ENCODE measurements at places on chromosomes 5 and 9. TPM values are rescaled to one million over a fixed set of nuclear protein-coding genes. Genes with fewer than 3 reads are reported as not detected.

GRCh38 chr9:38358390-38359296 lies 33.9 kb upstream of the ALDH1B1 start:
- no peaks in the 10 kb centered on the region for H3K27me3 ChIP-seq
- peaks cover 4% of the 10 kb centered on the region for H3K4me1 ChIP-seq
- H3K4me3 ChIP-seq, result no peak overlapping the region
- H3K27ac ChIP-seq, result no peak overlapping the region
- no peak for DNase-seq
- no peaks in the 10 kb centered on the region for H3K36me3 ChIP-seq

- H3K4me3 ChIP-seq, result no peak overlapping the region
- H3K4me1 ChIP-seq, result no peaks in the 10 kb centered on the region
- no peak overlapping the region for H3K27ac ChIP-seq
- no peaks in the 10 kb centered on the region for H3K27me3 ChIP-seq
- DNase-seq, result no peak
- H3K36me3 ChIP-seq, result no peaks in the 10 kb centered on the region
These were observed 185.1 kb downstream of the PAX5 start for GRCh38 chr9:36848946-36849345.

- no peaks in the 10 kb centered on the region for H3K27me3 ChIP-seq
- H3K4me3 ChIP-seq, result no peak overlapping the region
- peaks cover 20% of the 10 kb centered on the region for H3K4me1 ChIP-seq
- no peak overlapping the region for H3K27ac ChIP-seq
- DNase-seq, result no peak
- no peaks in the 10 kb centered on the region for H3K36me3 ChIP-seq
These were observed 63.8 kb upstream of the SLC25A51 start for GRCh38 chr9:37967761-37968080.

The FREM1 gene
- total RNA-seq, result not detected

GRCh38 chr5:173743641-173744343 lies 127.3 kb upstream of the BOD1 start:
- DNase-seq, result no peak
- no peaks in the 10 kb centered on the region for H3K27me3 ChIP-seq
- no peak overlapping the region for H3K4me3 ChIP-seq

The CCNO gene
- not detected for total RNA-seq

- H3K4me1 ChIP-seq, result peaks cover 5% of the 10 kb centered on the region
- peak; percentile 65 for DNase-seq
- H3K4me3 ChIP-seq, result no peak overlapping the region
- no peak overlapping the region for H3K27ac ChIP-seq
These were observed 23.0 kb downstream of the FRRS1L start for GRCh38 chr9:109143881-109144562.

DNA sequence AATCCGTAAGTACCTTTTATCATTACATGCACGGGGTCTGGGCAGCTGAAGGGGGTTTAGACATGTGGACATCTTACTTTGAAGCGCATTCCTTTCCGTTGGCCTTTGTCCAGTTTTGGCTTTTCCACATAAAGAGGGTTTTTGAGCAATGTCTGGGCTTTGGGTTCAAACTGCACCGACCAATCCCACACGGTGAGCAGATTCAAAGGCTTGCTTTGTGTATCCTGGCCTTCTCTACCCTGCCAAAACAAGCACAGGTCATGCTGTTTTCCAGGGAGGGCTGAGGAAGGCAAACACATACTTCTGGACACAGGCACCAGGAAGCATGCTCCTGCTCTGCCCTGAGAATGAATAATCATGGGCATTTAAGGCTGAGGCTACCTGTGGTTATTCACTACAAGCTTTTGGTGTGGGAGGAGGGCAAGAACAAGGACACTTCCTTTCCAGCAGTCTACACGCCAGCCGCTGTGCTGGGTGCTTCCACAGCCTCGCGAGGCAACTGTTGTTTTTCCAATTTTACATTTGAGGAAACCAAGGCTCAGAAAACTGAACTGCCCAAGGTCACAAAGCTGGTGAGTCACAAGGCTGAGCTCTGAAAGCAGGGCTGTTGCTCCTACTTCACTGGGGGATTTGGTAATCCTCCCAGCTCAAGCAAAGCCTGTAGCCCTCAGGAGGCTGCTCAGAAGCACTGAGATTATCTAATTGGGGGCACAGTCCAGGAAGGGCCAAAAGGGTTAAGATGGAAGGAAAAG lies 59.8 kb upstream of the GOLPH3 start:
- DNase-seq, result no peak
- H3K27ac ChIP-seq, result peak overlapping the region; percentile 69
- H3K27me3 ChIP-seq, result no peaks in the 10 kb centered on the region
- peaks cover 29% of the 10 kb centered on the region for H3K36me3 ChIP-seq
- no peak overlapping the region for H3K4me3 ChIP-seq

The MROH2B gene
- not detected for total RNA-seq

GRCh38 chr9:133273819-133274218 lies 1.2 kb downstream of the ABO start:
- no peaks in the 10 kb centered on the region for H3K36me3 ChIP-seq
- no peak overlapping the region for H3K27ac ChIP-seq
- peaks cover 44% of the 10 kb centered on the region for H3K27me3 ChIP-seq
- no peak for DNase-seq

- H3K36me3 ChIP-seq, result no peaks in the 10 kb centered on the region
- no peaks in the 10 kb centered on the region for H3K27me3 ChIP-seq
- H3K4me1 ChIP-seq, result no peaks in the 10 kb centered on the region
- DNase-seq, result no peak
These were observed 24.9 kb upstream of the ADRA1B start for GRCh38 chr5:159891371-159891770.

DNA sequence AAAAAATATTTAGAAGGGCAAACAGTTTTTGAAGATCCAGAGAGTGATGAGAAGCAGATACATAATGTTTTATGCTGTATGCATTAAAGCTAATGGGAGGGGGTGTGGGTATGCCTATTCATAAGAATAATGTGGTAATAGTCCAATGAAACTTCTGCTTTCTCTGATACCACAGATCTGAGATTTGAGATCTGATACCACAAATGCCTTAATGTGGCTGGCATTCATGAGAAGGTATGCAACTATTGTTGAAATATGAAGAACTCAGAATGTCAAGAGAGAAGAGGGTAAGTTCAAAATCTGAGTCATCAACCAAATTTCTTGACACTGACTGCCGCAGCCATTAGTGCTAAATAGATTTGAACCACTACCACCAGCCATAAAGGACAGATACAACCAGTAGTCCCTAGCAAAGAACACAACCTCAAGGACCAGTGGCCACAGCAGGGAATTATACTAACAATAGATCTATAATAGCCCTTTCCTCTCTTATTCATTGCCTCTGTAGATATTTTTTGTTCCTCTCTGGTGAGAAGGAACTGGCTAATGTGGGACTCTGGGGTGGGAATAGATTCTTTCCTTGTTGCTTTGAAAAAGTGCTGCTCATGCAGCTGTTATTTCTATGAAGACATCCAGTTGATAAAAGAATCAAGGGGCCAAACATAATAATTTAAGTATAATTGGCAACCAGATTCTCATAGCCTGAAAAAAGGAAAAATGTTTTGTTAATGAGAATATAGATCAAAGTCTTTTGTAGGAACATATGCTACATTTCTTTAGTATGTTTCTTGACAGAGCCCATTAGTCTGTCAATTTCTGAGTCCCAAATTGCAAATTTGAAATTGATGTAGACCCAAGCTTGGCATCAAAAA lies 256.5 kb upstream of the ZNF608 start:
- no peaks in the 10 kb centered on the region for H3K36me3 ChIP-seq
- no peaks in the 10 kb centered on the region for H3K27me3 ChIP-seq
- H3K4me1 ChIP-seq, result no peaks in the 10 kb centered on the region
- no peak for DNase-seq
- H3K27ac ChIP-seq, result no peak overlapping the region

DNA sequence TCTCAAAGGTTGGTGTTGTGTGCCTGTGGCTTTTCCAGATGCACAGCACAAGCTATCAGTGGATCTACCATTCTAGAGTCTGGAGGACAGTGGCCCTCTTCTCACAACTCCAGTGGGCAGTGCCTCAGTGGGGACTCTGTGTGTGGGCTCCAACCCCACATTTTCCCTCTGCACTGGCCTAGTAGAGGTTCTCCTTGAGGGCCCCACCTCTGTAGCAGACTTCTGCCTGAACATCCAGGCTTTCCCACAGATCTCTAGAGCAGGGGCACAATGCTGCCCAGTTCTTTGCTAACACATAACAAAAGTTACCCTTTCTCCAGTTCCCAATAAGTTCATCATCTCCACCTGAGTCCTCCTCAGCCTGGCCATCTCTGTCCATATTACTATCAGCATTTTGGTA lies 102.1 kb upstream of the ANKRD55 start:
- H3K4me3 ChIP-seq, result no peak overlapping the region
- H3K27ac ChIP-seq, result peak overlapping the region; percentile 16
- H3K4me1 ChIP-seq, result peaks cover 16% of the 10 kb centered on the region
- peaks cover 29% of the 10 kb centered on the region for H3K36me3 ChIP-seq
- DNase-seq, result no peak

The IFNA2 gene
- not detected for total RNA-seq

DNA sequence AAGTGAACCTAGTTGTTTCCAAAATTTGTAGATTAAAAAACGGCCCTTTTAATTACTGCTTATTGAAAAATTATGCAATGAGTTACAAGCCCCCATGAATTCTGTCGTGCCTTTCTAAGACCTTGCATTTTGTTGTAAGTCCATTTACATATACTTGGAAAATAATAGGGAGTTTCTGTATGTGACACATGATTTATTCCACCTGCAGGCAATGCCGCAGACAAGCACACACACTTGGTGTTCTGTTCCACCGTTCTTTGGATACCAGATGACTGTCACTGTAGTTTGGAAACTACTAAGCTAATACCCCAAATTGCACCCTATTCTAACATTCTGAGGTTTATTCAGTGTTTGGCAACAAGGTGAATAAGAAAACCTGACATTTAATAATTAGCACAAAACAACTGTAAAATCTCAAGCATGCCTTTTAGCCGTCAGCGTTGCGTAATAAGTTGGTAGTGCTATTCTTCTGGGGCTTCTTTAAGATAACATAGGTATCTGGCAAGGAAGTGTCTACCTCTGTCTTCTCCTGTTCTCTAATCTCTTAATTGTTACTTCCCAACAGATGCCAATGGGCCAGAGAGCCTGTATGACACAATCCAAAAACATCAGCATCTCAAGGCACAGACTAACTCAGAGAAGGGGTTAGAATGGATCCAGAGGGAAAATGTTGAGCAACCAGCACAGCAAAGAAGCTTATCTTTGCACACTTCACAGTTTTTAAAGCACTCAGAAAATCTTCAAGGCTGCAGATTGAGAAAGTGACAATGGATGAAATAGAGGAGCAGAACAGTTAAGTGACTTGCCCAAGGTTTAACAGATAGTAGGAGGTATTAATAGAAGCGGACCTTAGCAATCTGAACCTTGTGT lies 48.2 kb upstream of the DPYSL3 start:
- no peak overlapping the region for H3K4me3 ChIP-seq
- no peaks in the 10 kb centered on the region for H3K36me3 ChIP-seq
- no peaks in the 10 kb centered on the region for H3K27me3 ChIP-seq
- no peak overlapping the region for H3K27ac ChIP-seq

GRCh38 chr5:170334626-170335025 lies 37.0 kb upstream of the LCP2 start:
- H3K4me3 ChIP-seq, result peak overlapping the region; percentile 80
- no peaks in the 10 kb centered on the region for H3K27me3 ChIP-seq
- DNase-seq, result peak; percentile 70

The PFN3 gene
- not detected for total RNA-seq

DNA sequence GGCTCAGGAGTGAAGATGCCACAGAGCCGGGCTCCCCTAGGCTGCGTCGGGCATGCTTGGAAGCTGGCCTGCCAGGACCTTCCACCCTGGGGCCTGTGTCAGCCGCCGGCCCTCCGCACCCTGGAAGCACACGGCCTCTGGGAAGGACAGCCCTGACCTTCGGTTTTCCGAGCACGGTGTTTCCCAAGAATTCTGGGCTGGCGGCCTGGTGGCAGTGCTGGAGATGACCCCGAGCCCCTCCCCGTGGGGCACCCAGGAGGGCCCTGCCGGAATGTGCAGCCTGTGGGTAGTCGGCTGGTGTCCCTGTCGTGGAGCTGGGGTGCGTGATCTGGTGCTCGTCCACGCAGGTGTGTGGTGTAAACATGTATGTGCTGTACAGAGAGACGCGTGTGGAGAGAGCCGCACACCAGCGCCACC lies 113.1 kb downstream of the RXRA start:
- H3K27ac ChIP-seq, result no peak overlapping the region
- no peak for DNase-seq
- H3K4me1 ChIP-seq, result peaks cover 6% of the 10 kb centered on the region
- peaks cover 7% of the 10 kb centered on the region for H3K27me3 ChIP-seq
- H3K36me3 ChIP-seq, result no peaks in the 10 kb centered on the region

DNA sequence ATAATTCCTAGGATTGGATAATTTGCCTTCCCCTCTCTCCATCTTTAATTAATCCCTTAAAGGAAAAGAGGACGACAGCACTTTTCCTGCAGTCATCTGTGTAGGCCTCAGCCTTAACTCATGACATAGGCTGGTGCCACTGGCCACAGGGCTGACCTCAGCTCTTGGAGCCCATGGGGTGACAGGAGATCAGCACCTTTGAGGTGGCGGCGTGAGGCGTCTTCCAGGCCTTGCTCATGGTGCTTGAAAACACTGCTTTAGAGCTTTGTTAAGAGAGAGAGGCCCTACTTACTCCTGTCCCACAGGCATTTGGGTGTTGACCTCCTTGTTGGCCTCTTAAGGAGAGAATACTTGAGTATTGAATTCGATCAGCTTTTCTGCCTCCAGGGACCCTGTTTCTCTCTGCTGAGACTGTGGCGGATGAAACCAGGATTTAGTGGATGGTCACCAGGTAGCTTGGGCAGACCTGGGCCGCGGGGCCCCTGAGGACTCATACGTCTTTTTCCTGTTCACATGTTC lies 23.4 kb downstream of the TENT4A start:
- peak overlapping the region; percentile 42 for H3K4me3 ChIP-seq
- peak overlapping the region; percentile 84 for H3K27ac ChIP-seq
- DNase-seq, result no peak
- no peaks in the 10 kb centered on the region for H3K27me3 ChIP-seq
- peaks cover 45% of the 10 kb centered on the region for H3K36me3 ChIP-seq
- peaks cover 50% of the 10 kb centered on the region for H3K4me1 ChIP-seq

DNA sequence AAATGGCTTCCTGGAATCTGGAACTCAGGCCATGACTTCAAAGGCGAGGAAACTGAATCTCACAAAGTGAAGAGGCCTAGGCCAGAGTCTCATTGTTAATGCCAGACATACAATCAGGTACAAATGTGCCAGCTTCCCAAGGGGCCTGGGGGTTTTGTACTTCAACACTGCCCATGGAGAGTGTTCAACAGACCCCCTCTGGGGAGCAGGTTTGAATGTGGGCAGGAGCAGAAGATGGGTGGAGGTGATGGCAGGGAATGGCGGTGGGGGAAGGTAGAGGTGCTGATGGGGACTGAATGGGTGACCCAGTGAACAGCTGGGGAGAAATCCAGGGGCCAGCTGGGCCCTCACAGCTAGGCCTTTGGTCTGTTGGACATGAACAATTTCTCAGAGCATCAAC lies 12.0 kb downstream of the FOXI1 start:
- no peak for DNase-seq
- H3K4me1 ChIP-seq, result no peaks in the 10 kb centered on the region
- no peaks in the 10 kb centered on the region for H3K36me3 ChIP-seq
- no peak overlapping the region for H3K27ac ChIP-seq
